Osteoblast (primary cell): ENCODE measurements at places on chromosomes 6 and 20. TPM values are rescaled to one million over a fixed set of nuclear protein-coding genes. Genes with fewer than 3 reads are reported as not detected.

DNA sequence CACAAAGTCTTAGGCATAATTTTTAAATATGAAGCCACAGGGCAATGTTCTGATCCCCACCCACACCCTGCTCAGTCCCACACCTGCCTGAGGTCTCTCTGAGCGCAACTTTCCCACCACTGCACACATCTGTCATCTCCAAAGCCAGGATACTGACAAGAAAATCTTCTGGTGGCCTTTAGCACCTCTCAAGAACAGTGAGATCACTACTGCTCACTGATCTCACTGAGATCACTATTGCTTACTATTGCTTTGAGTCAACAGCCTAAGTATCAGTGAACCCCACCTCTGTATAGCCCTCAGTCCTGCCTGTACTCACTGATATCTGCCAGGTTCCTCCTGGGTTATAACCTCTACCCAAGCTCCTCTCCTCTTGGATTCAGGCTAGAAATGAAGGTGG lies 6.4 kb downstream of the TNFRSF21 start:
- DNase-seq, result no peak

The HINT3 gene
- 30.4 and 32.4 TPM in 2 replicates for total RNA-seq

The TRIM15 gene
- not detected in 2 replicates for total RNA-seq

The GPSM3 gene
- 0.88 and 1.1 TPM in 2 replicates for total RNA-seq

The OSER1 gene
- total RNA-seq, result 46.7 and 47.4 TPM in 2 replicates
